Esophagus (tissue), 2 donors: ENCODE measurements at places on chromosomes 3 and 15. TPM values are rescaled to one million over a fixed set of nuclear protein-coding genes. Genes with fewer than 3 reads are reported as not detected.

GOLGA6L10 gene
- polyA plus RNA-seq: 8.9 TPM

SRGAP3 gene
- 3.3 TPM for polyA plus RNA-seq

TUSC7 gene
- polyA plus RNA-seq: not detected

UNC13C gene
- not detected for polyA plus RNA-seq

P2RY13 gene
- 0.24 TPM for polyA plus RNA-seq

CD200R1 gene
- 2.2 TPM for polyA plus RNA-seq

GRM2 gene
- 0.10 TPM for polyA plus RNA-seq

RCCD1 gene
- 8.1 TPM for polyA plus RNA-seq

HTR3E gene
- not detected for polyA plus RNA-seq
